ENCODE measurements at places on chromosomes 12 and 14.
A peak's percentile ranks its signal among the peaks of the same experiment; 100 is the strongest.

DNA sequence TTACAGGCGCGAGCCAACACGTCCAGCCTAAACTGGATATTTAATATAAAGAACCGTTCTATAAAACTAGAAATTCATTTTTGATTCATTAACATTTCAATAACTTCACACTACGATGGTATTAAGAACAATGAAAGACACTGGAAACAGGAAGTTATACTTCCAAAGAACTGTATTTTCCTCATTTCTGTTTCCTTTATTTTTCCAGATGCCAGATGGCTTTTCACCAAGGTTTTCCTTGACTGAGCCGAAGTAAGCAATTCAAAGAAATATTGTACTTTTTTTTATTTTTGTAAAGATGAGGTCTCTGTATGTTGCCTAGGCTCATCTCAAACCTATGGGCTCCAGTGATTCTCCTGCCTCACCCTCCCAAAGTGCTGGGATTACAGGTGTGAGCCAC is 28.2 kb downstream of the EEA1 start:
- peak; percentile 22 for DNase-seq

DNA sequence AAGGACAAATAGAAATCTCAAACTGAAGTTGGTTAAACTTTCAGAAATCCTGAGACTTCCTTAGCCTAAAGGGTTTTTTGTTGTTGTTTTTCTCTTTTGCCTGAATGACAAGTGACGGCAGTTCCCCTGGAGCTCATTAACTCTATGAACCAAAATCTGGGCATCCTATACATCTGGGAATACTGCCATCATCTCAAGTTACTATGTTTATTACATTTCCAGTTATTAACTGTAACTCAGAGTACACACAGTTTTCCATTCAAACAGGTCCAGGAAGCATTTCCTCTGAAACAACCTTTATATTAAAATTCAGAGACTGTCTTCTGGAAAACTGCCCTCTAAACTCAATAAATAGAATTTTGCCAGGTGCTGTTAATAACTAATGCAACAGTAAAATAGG is 55.6 kb upstream of the CDKL1 start:
- DNase-seq = peak; percentile 10

DNA sequence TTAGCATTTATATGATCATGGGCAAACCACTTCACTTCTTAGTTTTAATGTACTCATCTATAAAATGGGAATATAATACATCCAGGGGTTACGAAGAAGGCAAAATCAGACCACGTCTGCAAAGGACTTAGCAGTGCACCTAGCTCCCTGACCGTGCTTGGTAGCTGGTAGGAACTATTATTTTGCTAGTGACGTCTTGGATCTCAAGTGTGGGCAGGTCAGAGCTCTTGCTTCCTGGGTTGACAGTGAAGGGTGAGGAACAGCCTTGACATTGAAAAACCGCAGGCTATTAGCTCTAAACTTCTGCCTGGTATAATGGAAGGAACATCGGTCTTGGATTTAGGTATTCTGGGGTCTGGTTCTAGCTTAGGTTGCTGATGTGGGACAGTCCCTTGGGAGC is 89.3 kb upstream of the MED13L start:
- DNase-seq = no peak

DNA sequence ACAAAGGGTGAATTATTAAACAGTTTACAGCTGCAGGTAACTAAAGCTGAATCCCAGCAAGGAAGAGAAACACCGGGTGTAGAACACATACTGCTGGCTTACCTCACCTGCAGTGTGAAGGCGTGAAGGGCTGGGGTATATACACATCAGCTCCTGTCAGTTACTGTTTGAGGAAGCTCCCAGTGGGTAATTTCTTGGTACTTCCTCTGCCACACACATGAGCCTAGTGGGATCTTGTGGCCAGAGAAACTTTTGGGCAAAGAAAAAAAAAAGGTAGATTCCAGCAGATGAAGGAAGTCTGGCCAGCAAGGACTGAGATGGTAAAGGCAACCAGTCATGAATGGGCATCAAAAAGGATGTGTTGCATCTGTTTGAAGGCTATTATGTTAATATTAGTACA is 14.0 kb upstream of the GPR33 start:
- no peak for DNase-seq

DNA sequence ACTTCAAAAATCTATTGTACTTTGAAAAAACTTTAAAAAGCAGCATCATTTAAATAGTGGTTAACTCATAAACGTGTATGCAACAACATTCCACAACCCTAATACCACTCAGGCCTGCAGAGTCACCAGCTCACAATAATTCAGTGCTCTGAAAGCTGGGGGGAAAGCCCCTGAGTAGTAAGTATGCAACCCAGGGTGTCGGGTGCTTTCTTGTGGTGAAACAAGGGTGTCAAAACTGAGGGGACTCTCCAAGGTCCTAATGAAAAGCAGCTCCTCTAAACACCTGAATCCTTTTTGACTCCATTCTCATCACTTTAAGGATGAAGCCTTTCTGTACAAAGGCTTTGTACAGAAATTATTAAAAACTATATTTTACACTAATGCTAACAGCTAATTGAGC is 33.7 kb downstream of the FGFR1OP2 start:
- no peak for DNase-seq
